T-cell (primary cell): ENCODE measurements at places on chromosomes 2 and 18.

GRCh38 chr2:164220265-164220664 lies 401.0 kb downstream of the GRB14 start:
- no peak for DNase-seq

GRCh38 chr2:85799215-85799956 lies 45.6 kb downstream of the ATOH8 start:
- no peak for DNase-seq

- DNase-seq, result no peak
These were observed 289.7 kb downstream of the CCDC85A start for GRCh38 chr2:56473524-56473923.

DNA sequence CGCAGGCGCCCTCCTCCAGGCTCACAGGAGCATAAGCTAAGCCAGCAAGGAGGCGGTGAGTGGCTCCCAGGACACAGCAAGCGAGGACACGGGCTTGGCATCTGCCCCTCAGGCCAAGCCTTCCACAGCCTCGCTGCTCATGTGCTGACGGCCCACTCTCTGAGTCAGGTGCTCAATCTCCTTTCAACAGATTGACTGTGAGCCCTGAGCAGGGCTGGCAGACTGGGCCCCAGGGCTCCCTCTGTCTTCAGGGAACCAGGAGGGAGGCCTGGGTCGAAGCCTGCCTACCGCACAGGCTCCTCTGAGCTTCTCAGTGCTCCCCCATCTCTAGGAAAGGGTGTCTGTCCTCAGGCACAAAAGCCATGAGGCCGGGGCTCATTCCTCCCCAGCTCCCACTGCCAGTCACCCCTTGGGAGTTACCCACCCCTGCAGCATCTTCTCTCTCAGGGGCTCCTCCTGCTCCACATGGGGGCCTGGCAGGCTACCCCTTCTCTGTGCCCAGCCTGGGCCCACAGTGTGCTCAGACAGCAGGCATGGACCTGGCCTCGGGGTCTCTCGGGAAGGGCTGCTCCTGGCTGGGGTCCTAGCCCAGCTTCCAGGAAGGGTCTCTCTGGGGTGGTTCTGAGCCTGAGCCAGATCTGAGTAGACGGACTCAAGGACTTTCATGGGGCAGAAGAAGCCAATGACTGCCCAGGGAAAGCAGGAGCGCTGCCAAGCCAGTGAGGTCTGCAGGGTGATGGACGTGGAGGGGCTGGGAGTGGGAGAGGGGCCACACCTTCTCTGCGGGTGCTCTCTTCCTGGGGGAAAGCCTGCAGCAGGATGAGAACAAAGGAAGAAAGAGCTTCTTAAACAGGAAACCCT lies 138.0 kb upstream of the GPC1 start:
- DNase-seq, result no peak

- no peak for DNase-seq
These were observed 45.7 kb upstream of the MYCN start for GRCh38 chr2:15894481-15895144.

- no peak for DNase-seq
These were observed 176.2 kb downstream of the TRABD2A start for GRCh38 chr2:84704505-84705244.

DNA sequence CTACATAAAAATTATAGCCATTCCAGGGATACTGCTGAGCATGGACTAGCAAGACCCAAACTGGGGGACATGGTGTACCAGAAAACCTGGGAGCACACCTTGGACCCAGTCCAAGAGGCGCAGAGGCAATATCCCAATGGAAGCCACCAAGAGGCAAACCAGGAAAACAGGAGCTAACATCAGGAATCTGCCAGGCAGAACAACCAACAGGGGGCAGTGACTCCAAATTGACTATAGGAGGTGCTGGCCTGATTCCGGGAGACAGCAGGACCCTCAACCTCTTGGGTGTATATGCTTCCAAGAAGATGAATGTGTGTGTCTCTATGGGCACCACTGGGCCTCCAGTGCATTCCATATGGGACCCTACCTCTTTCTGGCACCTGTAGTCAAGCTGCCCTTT lies 172.7 kb upstream of the ARL4C start:
- no peak for DNase-seq

- DNase-seq, result no peak
These were observed 266.6 kb downstream of the NR4A2 start for GRCh38 chr2:156065912-156066311.

- DNase-seq, result no peak
These were observed 97.8 kb upstream of the SLC35G4 start for GRCh38 chr18:11511434-11512095.

- no peak for DNase-seq
These were observed 80.7 kb downstream of the ACSL3 start for GRCh38 chr2:222941510-222942032.

GRCh38 chr2:213175673-213176247 lies 24.3 kb upstream of the IKZF2 start:
- DNase-seq, result no peak

GRCh38 chr2:54708584-54709335 lies 14.7 kb upstream of the EML6 start:
- DNase-seq, result no peak

DNA sequence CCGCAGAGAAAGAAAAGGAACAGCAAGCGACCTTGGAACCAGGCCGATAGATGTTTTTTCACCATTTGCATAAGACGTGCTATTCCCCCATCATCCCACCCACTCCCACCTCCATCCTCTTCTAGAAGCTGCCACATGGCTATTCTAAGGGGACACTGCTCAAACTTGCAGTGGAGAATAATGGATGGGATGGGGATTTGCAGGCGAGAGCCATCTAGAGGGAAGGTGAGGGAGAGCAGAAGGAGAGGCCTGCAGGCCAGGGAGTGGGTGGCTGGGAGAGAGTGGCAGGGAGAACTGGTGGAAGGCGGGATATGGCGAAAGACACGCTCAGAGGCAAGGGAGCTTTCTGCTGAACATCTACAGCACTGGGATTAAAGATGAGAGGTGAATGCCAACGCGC lies 84.9 kb downstream of the MAPK4 start:
- no peak for DNase-seq

- DNase-seq, result no peak
These were observed 26.1 kb downstream of the ITGB1BP1 start for GRCh38 chr2:9397201-9397600.

- DNase-seq, result no peak
These were observed 201.0 kb downstream of the GLI2 start for GRCh38 chr2:120936476-120937334.

GRCh38 chr2:102197389-102198137 lies 10.7 kb downstream of the IL1RL2 start:
- no peak for DNase-seq

- no peak for DNase-seq
These were observed 56.4 kb downstream of the KCNH7 start for GRCh38 chr2:162782138-162782537.

DNA sequence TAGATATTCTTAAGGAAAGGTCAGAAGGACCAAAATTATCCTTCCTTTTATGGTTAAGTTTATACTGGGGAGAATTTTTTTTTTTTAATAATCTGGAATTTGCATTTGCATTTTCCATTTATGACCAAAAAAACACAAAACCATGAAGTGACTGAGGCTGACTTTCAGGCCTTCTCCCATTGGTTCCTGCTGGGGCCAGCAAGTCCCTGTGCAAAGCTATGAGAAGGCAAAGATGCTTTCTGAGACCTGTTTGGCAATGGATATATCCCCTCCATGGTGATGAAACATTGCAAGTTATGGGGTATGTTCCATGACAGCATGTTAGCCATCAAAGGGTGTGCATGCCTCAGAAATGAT lies 60.8 kb downstream of the KIAA2012 start:
- DNase-seq, result no peak

DNA sequence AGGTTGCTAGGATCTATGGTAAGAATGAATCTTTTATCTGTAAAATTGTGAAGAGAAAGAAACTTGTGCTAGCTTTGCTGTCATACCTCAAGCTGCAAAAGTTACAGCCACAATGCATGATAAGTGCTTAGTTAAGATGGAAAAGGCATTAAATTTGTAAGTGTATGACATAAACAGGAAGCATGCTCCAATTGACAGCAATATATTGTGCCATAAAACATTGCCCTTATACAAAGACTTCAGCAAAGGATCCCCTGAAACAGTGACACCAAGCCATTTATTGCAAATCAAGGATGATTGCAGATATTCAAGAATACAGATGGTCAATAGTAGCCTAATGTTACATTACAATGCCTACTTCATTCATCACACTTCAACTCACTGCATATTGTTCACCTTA lies 283.1 kb downstream of the CPS1 start:
- no peak for DNase-seq

DNA sequence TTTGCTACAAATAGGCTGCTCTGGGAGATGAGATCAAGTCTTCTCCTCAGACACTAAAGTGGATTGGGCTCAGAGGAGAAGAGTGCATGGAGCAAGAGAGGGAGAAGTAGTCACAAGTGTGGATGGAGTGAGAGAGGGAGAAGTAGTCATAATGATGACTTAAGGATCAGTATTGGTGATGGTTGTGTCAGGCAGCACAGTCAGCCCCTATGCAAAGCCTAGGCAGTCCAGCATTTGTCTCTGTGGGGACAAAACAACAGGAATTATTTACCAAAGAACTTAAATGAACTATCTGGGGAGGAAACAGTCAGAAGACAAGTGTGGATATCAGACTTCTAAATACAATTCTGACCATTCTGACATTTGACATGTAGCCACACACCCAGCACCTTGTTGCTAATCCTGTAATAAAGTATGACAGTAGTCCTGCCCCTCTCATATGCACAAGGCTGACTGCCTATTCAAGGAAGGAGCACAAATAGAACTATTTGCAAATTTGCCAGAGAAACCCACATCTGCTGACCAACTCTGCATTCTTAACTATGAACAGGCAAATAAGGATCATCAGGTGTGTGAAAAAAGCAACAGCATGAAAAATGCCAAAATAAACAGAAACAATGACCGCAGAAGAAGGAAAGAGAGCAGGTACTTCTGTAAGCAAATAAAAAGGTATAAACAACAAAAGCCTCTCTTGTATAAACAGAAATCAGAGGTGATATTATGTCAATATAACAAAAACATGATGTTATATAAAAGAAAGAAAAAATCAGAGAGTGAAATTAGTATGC lies 1597.9 kb upstream of the ACVR2A start:
- no peak for DNase-seq

GRCh38 chr2:187310701-187311100 lies 137.4 kb downstream of the CALCRL start:
- DNase-seq, result no peak

DNA sequence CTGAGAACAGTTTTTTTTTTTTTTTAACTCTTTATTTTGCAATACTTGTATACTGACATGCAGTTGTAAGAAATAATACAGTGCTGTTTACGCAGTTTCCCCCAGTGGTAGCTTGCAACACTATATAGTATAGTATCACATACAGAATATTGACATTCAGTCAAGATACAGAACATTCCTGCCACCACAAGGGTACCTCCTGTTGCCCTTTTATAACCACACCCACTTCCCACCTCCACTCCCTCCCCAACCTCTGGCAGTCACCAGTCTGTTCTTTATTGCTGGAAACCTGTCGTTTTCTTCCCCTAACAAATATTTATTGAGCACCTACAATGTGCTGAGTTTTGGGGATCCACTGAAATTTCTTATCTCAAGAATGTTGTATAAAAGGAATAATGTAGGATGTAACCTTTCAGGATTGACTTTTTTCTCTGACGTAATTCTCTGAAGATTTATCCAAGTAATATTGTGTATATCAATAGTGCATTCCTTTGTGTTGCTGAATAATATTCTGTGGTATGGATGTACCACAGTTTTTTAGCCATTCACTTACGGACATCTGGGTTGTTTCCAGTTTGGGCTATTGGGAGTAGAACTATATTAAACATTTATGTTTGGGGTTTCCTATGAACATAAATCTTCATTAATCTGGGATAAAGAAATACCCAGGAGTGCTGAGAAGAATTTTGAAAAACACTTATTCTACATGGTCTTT lies 51.4 kb upstream of the EML6 start:
- DNase-seq, result no peak

GRCh38 chr2:90069290-90069894 lies 1377.9 kb downstream of the RPIA start:
- DNase-seq, result no peak

GRCh38 chr2:51595836-51596235 lies 563.9 kb upstream of the NRXN1 start:
- DNase-seq, result no peak

DNA sequence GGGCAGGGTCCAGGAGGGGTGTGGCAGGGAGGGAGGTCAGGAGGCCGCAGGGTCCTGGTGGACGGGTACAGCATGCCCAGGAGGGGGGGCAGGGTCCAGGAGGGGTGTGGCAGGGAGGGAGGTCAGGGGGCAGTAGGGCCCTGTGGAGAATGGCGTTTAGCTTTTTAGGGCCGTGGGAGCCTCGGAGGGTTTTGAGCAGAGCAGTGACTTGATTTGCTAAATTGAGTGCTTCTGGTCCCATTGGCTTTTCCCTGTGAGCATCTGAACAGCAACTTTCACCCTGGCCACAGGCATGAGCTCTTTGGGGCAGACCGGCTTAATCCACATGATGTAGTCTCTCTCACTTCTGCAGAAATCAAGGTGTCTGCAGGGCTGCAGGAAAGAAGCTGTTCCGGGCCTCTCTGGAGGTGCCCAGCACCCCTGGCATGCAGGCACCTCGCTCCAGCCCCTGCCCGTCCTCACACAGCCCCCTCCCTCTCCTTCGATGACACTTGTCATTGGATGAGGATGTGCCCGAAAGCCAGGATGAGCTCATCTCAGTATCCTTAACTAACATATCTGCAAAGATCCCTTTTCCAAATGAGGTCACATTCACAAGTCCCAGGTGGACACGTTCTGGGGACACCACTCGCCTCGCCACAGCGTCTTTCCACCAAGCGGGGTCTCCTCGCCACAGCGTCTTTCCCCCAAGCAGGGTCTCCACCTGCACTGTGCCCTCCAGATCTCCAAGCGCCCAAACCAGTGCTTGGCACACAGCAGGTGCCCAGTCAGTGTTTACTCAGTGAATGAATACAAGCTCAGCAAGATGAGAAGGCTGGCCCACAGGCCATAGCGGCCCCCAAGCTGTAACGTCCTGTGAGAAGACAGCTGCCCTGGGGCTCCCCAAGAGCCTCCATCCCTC lies 94.0 kb downstream of the NDUFA10 start:
- DNase-seq, result no peak

DNA sequence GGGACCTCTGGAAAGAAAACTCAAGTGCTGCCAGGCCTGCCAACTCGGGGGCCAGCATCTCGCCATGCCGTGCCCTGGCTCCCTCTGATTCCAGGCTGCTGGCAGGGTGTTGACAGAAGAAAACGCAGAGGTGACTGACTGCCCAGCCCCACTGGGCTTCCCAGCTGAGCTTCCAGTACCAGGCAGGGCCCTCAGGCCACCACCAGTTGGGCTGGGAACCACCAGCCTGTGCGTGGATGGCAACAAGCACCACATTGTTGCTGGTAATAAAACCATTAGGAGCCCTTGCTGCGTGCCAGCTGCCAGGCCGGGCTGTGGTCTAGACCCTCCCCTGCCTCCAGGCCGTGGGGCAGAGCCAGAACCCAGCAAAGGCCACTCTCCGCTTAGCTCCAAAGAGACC lies 9.2 kb downstream of the DNMT3A start:
- DNase-seq, result no peak

GRCh38 chr2:121900391-121900790 lies 144.9 kb downstream of the TSN start:
- no peak for DNase-seq

DNA sequence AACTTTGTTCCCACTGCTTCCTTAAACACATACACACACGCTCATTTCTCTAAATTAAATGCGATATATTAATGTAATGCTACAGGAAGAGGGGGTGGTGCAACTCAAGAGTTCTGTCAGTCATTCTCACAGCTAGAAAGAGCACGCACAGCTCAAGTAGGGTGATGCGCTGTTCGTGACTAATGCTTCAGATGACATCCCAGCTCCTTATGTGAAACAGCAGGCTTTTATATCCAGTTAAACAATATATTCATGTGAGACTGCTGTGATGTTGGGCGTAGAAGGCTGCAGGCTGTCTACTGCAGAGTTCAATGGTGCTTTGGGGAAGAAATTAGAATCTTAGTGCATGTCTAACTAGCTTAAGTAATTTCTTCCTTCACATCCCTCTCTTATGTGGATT lies 912.6 kb upstream of the FSHR start:
- DNase-seq, result no peak
